ENCODE measurements at places on chromosomes 11 and 22.

- no peak for DNase-seq
Observed at GRCh38 chr11:28110821-28111200, 2.6 kb downstream of the METTL15 start.

GRCh38 chr11:62603072-62603408, 1.4 kb upstream of the MTA2 start:
- DNase-seq = no peak

- DNase-seq = no peak
Observed at GRCh38 chr11:45621588-45621987, 43.8 kb downstream of the CHST1 start.

DNA sequence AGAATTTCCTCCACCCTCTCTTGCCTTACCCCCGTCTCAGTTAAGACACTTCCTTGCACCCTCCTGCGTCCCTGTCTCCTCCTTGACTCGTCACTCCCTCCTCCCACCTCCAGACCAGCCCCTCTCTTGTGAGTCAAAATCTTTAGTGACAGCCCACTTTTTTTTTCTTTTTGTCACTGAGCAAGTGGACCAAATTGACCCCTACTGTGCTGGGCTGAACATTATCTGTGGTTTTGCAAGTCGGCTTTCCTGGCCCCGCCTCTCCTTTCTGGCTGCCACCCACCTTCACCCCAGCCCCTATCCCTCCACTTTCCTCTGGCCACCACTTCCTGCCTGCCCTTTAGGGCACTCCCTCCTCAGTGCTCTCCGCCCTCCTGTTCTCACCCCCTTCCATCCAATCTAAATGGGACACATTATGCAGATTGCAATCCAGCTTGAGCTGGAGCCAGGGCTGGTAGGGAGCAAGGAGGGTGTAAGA, at the start of gene APLNR:
Gene APLNR, minus strand, starts transcription at position 47 of the 478 bp plus-strand sequence. CDS start 246 bp downstream, outside the sequence.
- DNase-seq = no peak

DNA sequence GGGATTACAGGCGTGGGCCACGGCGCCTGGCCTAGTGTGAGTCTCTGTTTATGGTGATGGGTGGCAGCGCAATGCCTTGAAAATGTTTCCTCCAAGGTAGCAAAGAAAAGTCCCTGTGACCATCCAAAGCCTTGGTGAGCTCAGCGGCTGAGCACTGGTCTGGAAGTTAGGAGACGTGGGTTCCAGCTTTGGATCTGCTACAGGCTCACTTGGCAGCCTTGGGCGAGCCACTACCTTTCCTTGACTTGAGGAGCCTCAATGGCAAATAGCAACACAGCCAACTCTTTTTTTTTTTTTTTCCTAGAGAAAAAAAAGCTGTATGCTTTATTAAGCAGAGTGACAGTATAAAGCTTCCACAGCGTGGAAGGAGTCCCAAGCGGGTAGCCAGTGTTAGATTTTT, 61.3 kb upstream of the RASD2 start:
- no peak for DNase-seq

DNA sequence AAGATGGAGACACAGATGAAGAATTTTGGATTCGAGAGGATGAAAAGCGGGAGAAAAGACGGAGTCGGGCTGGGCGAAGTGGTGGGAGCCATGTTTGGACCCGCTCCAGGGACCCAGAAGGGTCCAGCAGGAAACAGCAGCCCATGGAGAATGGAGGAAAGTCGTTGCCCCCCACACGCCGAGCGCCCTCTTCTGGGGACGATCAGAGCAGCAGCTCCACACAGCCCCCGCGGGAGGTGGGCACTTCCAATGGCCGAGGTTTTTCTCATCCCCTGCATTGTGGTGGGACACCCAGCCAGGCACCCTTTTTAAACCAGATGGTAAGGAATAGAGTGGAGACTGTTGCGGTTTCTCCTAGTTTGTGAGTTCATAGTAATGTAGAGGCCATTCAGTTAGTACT, 22.8 kb upstream of the SLC25A18 start:
- DNase-seq = no peak

All from GOT3 (cell line).